ENCODE measurements at places on chromosomes 11 and 22. TPM values are rescaled to one million over a fixed set of nuclear protein-coding genes. Genes with fewer than 3 reads are reported as not detected.
A peak's percentile ranks its signal among the peaks of the same experiment; 100 is the strongest.

DNA sequence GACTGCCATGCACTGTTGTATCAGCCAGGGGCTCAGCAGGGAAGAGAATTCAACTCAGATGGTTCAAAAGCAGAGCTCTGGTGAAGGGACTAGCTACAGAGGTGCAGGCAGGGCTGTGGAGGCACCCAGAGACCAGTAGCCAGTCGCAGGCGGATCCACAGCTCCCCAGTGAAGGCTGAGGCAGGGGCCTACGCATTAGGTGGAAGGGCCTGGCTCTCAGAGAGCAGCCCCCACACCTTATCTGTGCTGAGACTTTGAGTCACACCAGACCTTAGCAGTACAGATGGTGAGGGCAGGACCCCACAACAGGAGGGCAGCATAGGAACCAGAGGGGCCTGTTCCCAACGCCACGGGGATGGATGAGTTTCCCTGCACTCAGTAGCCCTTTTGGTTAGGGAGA, 189.6 kb downstream of the DSCAML1 start:
- DNase-seq, result no peak

DNA sequence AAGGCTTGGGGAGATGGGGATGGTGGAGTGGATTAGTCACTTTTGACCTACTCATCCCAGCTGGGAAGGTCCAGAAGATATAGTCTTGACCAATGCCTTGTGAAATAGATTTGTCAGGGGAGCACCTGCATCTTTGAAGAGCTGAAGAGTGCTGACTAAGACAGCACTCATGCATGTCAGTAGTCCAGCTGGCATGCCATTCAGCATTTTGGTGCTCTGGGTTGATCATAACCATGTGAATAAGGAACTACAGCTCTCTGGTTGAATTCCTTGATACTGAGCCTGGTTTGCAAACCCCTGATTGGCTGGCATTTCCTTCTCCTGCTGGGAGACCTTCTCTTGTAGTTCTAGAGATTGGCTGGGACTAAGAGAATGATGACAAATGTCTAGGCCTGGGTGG, 106.8 kb upstream of the ALX4 start:
- no peak for DNase-seq

DNA sequence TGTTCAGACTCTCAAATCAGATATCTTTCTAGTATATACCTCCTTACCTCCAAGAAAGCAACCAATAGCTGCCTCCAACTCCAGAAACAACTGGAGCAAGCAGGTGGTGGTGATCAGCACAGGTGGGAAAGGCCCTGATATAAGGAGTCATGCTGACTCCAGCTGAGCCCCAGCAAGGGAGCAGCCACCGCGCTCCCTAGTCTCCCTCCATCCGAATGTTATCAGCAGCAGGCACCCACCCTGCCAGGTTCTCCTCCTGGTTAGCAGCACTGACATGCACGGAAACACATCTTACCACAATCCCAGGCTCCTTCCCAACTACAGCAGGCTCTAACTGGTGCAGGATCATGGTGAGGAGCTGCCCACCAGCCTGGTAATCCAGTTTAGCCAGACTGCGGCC, 18.5 kb upstream of the STK33 start:
- no peak for DNase-seq

DNA sequence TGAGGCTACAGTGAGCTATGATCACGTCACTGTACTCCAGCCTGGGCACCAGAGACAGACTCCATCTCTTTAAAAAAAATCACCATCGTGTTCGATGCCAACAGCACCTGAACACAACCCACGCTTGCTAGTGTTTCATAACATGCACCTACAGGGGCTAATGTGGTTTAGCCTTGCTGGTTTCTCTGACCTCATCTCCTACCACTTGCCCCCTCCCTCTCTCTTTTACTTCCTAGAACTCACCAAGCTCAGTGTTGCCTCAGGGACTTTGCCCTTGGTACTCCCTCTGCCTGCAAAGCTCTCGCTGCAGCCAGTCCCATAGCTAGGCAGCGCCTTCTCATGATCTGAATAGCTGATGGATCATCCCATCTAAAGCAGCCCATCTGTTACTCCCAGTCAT, 99.8 kb downstream of the FBXO7 start:
- DNase-seq, result no peak

DNA sequence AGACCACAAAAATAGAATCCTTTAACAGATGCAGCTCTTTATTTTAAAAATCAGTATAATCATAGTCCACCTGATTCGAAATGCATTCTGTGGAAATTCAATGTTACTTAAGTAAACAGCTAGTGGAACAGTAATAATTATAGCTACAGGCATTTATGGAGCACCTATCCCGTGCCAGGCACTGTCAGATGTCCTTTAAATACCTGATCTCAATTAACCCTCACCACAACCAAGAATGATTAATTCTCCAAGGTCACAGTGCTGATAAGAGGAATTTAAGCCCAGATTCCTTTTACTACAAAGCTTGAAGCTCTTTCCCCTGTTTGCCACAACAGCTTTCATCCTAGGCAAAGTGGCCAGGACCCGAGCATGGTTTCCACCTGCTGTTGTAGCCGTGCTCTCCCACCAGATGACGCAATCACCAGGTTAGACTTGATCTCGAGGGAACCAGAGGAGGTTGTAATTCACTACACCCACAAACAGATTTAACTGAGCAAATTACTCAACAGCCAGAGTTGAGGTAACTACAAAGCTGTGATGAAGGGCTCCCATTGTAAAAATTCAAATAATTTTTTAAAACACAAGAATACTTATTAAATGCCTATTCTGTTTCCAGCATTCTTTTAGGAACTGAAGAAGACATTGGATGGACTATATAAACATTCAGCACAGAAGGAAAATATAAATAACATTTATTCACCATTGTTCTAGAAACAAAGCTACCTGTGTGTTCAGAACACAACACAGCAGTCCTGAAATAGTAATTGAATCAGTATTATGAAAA, 10.3 kb downstream of the PRDM10 start:
- no peak for DNase-seq

DNA sequence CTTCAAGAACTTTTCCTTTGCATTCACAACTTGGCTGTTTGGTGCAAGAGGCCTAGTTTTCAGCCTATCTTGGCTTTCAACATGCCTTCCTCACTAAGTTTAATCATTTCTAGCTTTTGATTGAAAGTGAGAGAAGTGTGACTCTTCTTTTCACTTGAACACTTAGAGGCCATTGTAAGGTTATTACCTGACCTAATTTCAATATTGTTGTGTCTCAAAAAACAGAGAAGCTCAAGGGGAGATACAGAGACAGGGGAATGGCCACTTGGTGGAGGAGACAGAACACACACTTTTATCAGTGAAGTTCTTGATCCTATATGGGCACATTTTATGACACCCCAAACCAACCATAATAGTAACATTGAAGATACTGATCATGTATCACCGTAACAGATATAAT, 532.3 kb downstream of the DLG2 start:
- DNase-seq, result no peak

- DNase-seq, result no peak
These were observed 518 bp downstream of the CCDC179 start for GRCh38 chr11:22859756-22860155.

DNA sequence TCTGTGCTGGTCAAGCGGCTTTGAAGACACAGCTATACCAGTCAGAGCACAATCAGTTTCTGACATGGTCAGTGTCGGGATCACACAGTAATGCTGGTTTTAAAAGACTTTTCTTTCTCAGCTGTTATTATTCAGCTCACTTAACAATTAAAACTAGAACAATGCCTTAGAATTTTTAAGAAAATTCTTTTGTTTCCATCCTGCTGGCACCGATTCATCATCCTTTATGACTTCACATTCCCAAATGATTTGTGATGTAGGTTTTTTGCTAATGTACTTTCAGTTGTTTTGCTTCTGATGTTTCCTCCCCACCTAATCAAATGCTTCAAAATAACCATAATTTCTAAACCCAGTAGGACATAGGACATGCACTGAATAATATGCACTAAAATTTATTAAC, 34.5 kb upstream of the OLFML1 start:
- DNase-seq, result no peak

DNA sequence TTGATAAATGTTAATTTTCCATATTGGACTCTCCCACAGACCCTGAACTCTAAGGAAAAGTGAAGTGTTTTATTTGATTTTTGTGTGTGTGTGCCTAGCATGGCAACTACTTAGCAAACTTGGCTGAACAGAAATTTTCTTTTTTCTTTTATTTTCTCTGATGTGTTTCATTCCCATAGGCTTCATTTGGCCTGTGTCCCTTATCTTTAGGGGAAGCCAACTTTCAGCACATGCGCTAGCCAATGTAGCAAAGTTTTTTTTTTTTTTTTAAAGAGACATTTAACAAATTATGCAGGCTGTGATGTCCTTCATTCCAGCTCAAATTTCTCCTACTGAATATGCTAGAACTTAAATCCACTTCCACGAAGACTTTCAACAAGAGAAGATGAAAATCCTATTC, 14.2 kb downstream of the TCF20 start:
- no peak for DNase-seq

GRCh38 chr11:131246156-131246555, 124.3 kb upstream of the NTM start:
- DNase-seq, result no peak

DNA sequence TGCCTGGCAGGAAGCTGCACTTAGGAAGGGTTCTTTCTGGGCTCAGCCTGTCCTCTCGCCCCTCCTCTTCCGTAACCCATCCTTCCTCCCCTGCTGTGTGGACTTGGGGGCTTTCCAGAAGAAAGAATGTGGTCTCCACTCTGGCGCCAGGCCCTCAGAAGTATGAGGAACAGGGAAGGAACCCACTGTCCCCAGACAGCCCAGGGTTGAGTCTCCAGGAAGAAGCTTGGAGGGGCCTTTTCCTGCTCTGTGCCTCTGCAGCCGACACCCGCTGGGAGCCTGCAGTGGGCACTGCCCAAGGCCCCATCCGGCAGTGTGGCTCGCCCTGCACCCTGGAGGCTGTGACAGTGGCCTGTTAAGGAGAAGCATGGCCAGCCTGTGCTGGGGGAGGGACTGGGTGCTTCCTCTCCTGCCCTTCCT, 112.6 kb downstream of the ST3GAL4 start:
- DNase-seq, result no peak

- DNase-seq, result no peak
These were observed at the start of gene OR52D1 for GRCh38 chr11:5488385-5488784. TSS of gene OR52D1 (plus strand) at chr11:5488685. CDS start at chr11:5488707, 22 bp downstream.

DNA sequence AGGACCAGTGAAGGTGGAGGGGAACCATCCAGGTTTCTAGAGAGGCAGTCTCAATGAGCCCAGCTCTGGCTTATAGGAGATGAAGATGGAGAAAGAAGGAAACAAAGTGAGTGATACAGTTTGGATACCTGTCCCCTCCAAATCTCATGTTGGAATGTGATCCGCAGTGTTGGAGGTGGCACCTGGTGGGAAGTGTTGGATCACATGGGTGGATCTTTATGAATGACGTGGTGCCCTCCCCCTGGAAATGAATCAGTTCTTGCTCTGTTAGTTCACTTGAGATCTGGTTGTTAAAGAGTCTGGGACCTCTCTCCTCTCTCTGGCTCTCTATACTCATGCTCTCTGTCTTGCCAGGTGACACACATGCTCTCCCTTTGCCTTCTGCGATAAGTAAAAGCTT, 393.1 kb upstream of the NARS2 start:
- no peak for DNase-seq

GRCh38 chr11:86930957-86931547, 24.1 kb downstream of the FZD4 start:
- DNase-seq, result no peak

DNA sequence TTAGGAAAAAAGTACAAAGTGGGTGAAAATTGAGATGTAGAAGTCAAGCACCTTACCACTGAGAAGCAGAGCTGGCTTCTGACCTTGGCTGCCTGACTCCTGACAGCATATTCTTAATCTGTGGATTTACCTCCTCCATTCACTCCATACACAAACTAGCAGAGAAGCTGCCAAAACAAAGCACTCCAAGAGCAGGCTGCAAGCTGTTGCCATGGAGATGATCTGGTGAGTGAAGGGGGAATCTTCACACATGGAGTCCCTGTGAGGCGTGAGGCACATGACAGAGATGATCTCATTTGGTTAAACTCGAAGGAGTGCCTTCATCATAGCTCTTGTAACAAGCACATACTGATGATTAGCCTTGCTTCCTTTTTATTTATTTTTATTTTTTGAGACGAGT, 16.1 kb downstream of the COMMD9 start:
- no peak for DNase-seq

GRCh38 chr11:61682093-61682732, 2.0 kb downstream of the DAGLA start:
- peak; percentile 81 for DNase-seq

DNA sequence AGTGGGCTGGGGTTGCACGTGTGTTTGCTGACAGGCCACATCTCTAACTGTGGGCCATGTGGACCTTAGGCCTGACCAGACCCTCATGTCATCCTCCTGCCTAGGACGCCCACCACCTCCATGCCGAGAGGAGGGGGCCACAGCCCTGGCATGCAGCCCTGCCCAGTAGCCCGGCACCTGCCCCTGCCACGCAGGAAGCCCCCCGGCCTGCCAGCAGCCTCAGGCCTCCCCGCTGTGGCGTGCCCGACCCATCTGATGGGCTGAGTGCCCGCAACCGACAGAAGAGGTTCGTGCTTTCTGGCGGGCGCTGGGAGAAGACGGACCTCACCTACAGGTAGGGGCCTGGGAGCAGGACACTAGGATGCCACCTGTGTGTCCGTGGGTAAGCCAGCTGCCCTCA, 6.4 kb downstream of the MMP11 start:
- DNase-seq, result no peak

The CST6 gene
- total RNA-seq, result 0.87 TPM

The MOGAT2 gene
- total RNA-seq, result not detected

The SLC6A5 gene
- total RNA-seq, result not detected

The TBX10 gene
- total RNA-seq, result not detected

The TREH gene
- total RNA-seq, result not detected

The SCGB1D2 gene
- total RNA-seq, result 1.1 TPM

The APOBEC3A gene
- 0.36 TPM for total RNA-seq
